ENCODE measurements at places on chromosomes 4 and X.

GRCh38 chr4:187993827-187994226 is 1.7 kb upstream of the ZFP42 start:
- DNase-seq = no peak

- no peak for DNase-seq
Observed at GRCh38 chr4:68283714-68284113, 38.2 kb upstream of the TMPRSS11B start.

DNA sequence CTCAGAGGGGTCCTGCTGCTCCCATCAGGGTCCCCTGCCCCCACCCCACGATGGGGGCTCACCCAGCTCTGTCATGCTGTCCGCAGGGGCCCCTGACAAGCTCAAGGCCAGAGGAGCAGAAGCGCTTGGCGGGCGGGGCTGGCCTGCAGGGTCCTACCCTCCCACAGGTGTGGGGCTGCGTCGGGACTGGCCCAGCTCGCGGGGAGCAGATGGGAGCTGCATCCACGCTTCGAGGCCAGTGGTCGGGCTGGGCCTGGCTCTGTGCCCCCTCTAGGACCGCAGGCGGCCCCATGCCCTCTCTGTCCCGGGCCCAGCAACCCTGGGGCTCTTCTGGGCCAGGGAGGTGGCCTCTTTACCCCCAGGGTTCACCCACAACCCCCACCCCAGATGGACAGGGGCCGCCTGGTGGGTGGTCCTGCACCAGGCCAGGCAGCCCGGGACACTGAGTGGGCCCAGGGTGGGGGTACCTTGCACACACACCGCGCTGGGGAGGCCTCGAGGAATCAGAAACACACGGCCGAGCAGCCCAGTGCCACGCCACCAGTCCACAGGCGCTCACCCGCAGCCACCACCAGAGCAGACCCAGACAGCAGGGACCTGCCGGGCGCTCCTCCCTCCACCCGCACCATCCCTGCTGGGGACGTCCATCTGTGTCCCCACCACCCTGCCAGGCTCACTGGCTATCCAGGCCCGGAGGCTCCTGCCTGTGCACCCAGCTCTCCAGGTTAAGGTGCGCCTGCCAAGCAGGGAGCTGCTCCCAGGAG is 30.0 kb downstream of the TACC3 start:
- DNase-seq = no peak

- no peak for DNase-seq
Observed at GRCh38 chrX:103520386-103520785, 1.1 kb upstream of the RAB40A start.

DNA sequence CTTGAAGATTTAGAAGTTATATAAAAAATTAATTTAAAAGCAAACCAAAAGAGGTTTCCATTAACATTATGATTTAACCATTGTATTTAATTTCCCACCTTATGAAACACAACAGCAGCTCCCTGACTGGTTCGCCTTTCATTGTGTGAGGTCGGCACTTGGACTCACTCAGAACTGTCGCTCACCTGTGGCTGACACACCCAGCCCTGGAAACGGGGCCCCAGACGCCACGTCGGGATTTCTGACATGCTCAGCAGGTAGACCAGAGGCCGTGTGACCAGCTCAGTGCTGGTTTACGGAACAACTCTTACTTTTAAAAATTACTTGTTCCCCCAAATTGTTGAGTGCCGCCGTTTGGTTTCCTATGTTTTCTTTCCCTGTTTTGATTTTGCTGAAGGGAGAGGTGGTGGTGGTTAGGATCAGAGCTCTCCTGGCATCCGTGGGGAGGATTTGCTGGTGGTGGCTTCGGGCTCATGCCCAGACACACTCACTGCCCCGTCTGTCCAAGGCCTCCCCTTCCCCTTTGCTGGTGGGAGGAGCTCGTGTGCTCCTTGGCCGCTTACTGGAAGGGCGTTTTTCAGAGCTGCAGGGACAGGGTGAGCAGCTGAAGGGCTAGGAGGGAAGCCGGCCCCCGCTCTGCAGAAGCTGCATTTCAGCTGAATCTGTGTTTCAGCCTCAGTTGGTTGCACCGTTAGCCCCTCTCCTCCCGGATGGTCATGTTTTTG is 59.2 kb downstream of the CPLX1 start:
- DNase-seq = no peak

DNA sequence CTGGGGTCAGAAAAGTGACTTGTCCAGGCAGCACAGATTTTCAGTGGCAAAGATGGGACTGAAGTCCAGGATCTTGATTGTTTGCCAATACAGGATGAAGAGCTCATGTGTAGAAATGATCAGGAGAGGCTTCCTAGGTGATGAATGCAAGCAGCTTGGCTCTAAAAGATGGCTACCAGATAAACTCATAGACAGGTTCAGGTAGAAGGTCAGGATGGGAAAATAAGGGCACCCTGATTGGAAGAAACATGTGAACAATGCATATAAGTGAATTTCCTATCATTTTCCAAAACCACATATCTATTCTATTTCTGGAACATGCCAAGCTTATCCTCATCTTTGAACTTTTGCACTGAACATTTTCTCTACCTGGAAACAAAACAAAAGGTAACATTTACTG is 87.7 kb downstream of the FAM13A start:
- DNase-seq = no peak

GRCh38 chr4:159416073-159416472 is 313.2 kb downstream of the RAPGEF2 start:
- DNase-seq = no peak

- no peak for DNase-seq
Observed at GRCh38 chr4:69957209-69957608, 8.3 kb downstream of the CSN2 start.

DNA sequence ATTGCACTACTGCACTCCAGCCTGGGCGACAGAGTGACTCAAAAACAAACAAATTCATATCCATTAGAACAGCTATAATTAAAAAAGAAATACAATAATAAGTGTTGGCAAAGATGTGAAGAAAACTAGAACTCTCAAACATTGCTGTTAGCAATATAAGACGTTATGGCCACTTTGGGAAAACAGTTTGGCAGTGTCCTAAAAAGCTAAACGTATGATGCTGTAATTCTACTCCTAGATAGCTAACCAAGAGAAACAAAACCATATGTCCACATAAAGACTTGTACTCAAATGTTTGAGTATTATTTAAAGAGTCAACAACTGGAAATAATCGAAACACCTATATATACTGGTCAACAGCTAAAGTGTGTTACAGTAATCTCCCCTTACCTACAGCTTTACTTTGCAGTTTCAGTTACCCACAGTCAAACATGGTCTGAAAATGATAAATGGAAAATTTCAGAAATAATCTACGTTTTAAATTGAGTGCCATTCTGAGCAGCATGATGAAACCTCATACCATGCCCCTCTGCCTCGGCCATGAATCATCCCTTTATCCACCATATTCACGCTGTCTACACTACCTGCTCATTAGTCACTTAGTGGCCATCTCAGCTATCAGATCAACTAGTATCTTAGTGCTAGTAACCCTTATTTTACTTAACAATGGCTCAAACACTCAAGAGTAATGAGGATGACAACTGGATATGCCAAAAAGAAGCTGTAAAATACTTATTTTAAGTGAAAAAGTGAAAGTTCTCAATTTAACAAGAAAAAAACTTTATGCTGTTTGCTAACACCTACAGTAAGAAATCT is 4.9 kb downstream of the ELF2 start:
- DNase-seq = no peak

DNA sequence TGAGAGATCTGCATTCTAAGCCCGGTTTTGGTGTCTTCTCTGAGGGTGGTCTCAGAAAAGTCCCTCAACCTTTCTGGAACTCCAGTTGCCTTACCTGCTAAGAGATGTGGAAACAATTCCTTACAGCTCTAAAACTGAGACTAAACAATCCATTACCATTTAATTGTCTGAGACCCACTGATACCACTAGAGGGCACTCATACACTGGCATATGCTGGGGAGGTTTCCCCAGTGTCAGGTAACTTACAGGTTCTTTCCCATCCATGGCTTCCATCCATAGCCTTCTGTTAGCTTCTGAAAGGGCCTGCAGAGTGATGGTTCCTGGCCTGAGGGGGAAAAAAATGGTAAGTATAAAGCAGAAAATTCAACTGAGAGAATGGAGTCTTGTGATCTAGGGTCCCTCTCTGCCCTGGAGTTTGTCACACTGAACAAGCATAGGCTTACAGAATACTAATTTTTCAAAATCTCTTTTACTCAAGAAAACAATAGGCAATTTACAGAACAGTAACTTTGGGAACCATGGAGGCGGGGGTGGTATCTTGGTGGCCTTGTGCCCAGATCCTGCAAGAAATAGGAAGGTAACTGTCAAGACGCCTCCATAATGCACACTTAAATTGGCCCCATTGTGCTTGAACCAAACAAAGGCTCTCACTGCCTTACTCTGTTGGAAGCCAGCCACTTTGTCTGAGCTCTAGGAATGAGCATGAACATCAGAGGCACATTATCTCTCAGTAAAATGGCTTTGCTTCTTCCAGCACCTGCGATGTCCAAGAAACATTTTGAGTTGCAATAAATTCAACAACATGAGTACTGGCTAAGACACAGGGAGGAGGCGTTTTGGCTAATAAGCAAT is 236.1 kb downstream of the OPHN1 start:
- DNase-seq = no peak

- no peak for DNase-seq
Observed at GRCh38 chrX:136899221-136899620, 18.7 kb upstream of the RBMX start.

GRCh38 chrX:101642093-101642492 is 17.6 kb downstream of the ARMCX2 start:
- DNase-seq = no peak

DNA sequence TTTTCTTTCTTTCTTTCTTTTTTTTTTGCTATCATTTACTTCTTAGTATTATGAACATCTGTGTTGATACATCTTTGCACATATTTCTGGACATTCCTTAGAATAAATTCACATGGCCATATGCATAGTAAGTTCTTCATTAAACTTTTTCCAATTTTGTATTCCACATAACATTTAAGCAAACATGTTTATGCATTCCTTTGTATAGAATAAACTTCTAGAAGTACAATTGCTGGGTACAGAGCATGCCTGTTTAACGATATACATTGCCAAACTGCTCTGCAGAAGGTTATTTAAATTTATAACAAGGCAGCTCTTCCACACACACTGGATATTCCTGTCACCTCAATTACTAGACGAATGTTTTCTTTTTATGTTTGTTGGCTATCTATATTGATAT is 36.0 kb upstream of the STIM2 start:
- DNase-seq = no peak

Measured in activated T-helper 1 cell treated with Interleukin-2 at 50 U/mL for 16 hours (primary cell).